Endothelial cell of umbilical vein (primary cell): ENCODE measurements at places on chromosomes 1 and 21. TPM values are rescaled to one million over a fixed set of nuclear protein-coding genes. Genes with fewer than 3 reads are reported as not detected.
A peak's percentile ranks its signal among the peaks of the same experiment; 100 is the strongest.

Gene CHODL
- polyA plus RNA-seq = not detected in 2 replicates

Gene RGL1
- 18.0 and 19.8 TPM in 2 replicates for polyA plus RNA-seq

Gene AKNAD1
- polyA plus RNA-seq = not detected in 2 replicates

Gene GJB5
- not detected in 2 replicates for polyA plus RNA-seq

- no peak for DNase-seq
These were observed at the start of gene LBR for GRCh38 chr1:225427235-225428067. TSS of gene LBR (minus strand) at chr1:225428038. CDS start at chr1:225424075, 3,963 bp downstream.

GRCh38 chr1:220705782-220706181, 15.6 kb downstream of the C1orf115 start:
- no peak for DNase-seq

DNA sequence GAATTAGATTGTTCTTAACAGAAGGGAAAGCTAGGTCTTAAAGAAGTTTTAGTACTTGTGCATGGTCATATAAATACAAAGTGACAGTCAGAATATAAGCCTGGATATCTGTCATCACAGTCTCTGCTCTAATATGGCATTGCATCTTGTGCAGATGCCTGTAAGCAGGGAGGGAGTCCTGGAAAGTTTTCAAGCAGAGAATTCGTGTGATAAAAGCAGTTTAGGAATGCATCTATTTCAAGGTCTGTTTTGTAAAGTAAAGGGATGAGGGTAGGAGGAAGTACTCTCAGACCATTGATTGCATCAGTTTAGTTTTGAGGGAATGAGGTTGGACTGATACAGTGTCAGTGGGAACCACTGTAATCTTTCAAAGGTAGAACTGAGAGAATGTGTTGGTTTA, 30.6 kb downstream of the IARS2 start:
- DNase-seq = no peak

- no peak for DNase-seq
These were observed 39.7 kb upstream of the SDC3 start for GRCh38 chr1:30948278-30948677.

DNA sequence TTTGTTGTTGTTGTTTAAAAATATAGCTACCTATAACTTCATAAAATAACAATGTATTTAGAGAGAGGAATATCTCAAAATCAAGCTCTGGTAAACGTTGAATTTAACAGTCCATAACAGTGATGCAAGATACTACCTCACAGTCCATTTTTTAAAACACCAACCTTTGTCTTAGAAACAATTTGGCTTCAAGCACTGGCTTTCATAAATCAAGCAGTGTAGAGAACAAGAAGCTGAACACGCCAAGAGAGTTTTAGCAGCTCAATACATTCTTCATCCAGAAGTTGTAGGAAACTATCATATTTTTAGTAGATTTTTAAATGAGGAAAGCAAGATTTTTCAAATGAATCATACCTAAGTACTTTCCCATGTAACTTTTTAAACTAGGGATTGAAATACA, 334.3 kb upstream of the ADAMTS5 start:
- no peak for DNase-seq

Gene GRIK3
- polyA plus RNA-seq = not detected in 2 replicates

GRCh38 chr1:68112835-68113243, 62.4 kb upstream of the DIRAS3 start:
- DNase-seq = peak; percentile 82

Gene PAQR7
- polyA plus RNA-seq = 10.8 and 12.1 TPM in 2 replicates

DNA sequence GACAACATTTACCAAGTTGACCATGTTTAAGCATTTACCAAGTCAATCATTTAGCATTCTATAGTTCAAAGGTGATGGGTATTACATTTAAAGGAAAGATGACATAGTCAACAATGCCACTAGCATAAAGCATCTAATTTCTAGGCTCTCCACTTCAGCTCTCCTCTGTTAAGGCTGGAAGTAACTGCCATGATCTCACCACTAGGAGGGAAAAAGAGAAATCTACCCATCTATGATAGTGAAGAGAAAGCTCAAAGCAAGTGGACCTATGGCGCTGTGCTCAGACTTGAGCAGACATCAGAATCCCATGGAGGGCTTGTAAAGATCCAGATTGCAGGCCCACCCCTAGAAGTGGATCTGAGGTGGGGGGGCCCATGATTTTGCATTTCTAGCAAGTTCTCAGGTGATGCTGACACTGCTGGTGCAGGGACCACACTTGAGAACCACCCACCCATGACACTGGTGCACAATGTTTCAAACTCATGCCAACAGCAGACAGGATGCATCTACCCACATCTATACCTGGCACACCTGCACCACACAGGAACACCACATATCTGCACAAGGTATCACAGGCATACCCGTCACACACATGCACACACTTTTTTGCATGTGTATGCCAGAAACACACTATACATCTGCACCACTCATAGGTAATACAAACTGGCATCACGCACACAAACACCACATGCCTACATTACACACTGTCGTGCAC, 392.9 kb upstream of the RUNX1 start:
- DNase-seq = no peak

DNA sequence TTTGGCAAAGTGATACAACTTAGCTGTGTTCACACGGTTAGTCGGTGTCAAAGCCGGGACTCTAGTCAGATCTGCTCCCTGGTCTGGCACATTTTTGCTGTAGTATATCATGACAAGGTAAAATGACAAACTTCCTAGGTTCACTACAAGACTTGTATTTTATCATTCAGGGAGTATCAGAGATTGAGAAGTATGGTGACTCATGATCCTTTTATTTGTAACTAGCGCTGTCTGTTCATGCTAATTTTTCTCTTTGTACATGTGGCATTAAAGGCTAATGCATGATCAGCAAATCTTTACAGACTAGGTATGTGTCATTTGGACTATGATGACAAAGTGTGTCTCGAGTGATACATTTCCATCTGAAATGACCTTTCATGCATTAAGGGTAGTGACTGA, 326.7 kb downstream of the SIPA1L2 start:
- DNase-seq = no peak

Gene NSUN4
- polyA plus RNA-seq = 18.6 and 23.4 TPM in 2 replicates

Gene UHMK1
- 6.8 and 9.2 TPM in 2 replicates for polyA plus RNA-seq

Gene LORICRIN
- not detected in 2 replicates for polyA plus RNA-seq

DNA sequence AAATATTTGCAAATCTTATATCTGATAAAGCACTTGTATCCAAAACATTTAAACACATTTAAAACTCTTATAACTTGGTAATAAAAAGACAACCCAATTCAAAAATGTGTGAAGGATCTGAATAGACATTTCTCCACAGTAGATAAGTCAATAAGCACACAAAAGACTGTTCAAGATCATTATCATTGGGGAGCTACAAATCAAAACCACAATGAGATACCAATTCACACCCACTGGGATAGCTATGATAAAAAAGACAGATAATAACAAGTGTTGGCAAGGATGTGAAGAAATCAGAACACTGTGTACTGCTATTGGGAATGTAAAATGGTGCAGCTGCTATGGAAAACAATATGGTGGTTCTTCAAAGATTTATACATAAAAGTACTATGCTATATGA, 5.1 kb upstream of the LIN9 start:
- no peak for DNase-seq

DNA sequence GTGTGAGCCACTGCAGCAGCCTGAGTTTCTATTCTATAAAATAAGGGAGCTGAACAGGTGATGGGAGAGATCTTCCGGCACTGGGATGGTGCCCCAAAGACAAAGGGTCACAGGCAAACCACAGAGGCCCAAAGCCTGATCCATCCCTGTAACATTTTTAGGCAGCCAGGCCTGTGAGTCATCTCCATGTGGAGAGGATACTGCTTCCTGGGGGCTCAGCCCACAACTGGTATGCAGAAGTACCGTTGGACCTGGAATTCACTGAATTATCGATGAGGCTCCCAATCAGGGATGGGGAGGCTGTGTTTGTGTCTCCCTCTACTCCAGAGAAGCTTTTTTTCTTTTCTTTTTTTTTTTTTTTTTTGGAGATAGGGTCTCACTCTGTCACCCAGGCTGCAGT, 48.8 kb upstream of the WASF2 start:
- no peak for DNase-seq

Gene KRTAP19-1
- polyA plus RNA-seq = not detected in 2 replicates

DNA sequence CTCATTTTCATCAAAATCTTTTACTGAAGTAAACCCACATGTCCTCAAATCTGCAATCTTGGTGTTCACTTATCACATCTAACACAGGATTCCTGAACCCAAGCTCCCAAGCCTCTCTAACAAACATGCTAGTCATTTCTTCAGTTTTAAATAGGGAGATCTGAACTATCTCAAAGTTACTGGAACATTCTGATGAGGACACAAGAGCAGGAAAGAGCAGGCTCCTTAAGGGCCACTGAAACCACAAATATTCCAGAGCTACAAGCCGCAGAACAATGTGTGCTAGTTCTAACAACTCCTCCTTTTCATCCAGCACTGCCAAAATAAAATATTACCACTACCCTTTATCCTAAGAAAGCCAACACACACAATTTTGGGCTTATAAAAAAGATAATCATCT, 38.9 kb downstream of the WARS2 start:
- DNase-seq = no peak

- DNase-seq = no peak
These were observed 33.3 kb downstream of the PIK3CD start for GRCh38 chr1:9684801-9685200.

DNA sequence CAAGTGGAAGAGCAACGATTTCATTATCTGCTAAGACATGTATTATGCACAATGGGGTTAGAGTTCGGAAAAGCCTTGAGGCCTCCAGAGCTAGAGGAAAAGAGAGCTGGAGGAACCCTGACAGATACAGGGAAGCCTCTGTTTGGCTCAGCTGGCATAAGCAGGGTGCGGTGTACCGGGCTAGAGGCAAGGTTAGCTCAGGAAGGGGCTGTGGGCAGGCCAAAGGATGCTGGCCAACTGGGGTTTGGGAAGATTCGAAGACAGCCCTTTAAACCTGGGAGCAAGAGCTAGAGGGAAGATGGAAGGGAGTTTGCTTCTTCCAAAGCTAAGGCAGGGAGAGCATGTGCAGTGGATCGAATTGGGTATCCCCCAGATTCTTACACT, 107.6 kb upstream of the TLR5 start:
- no peak for DNase-seq

GRCh38 chr1:2180297-2181245, 14.0 kb downstream of the FAAP20 start:
- DNase-seq = no peak

GRCh38 chr1:77659879-77660593, 22.4 kb downstream of the ZZZ3 start:
- no peak for DNase-seq

GRCh38 chr1:202274611-202275010, 67.1 kb downstream of the UBE2T start:
- DNase-seq = peak; percentile 48

Gene ISG20L2
- polyA plus RNA-seq = 32.0 and 33.2 TPM in 2 replicates

DNA sequence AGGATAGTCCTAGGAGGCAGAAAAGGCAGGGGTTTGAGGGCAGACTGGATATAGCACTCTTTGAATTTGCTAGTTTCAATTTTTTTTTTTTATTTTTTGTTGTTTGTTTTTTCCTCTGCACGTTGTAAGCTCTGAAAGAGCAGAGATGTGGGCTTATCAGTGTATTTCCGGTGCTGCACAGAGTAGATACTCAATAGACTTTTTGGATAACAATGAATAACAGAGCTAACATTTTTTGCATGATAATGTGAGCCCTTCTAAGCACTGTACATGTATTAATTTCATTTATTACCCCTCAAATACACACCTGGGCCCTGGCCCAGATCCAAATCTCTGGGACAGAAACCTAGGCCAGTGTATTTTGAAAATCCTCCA, 17.1 kb upstream of the PARP1 start:
- no peak for DNase-seq

GRCh38 chr21:39630827-39631226, 18.1 kb downstream of the B3GALT5 start:
- DNase-seq = no peak

Gene SMCP
- not detected in 2 replicates for polyA plus RNA-seq

DNA sequence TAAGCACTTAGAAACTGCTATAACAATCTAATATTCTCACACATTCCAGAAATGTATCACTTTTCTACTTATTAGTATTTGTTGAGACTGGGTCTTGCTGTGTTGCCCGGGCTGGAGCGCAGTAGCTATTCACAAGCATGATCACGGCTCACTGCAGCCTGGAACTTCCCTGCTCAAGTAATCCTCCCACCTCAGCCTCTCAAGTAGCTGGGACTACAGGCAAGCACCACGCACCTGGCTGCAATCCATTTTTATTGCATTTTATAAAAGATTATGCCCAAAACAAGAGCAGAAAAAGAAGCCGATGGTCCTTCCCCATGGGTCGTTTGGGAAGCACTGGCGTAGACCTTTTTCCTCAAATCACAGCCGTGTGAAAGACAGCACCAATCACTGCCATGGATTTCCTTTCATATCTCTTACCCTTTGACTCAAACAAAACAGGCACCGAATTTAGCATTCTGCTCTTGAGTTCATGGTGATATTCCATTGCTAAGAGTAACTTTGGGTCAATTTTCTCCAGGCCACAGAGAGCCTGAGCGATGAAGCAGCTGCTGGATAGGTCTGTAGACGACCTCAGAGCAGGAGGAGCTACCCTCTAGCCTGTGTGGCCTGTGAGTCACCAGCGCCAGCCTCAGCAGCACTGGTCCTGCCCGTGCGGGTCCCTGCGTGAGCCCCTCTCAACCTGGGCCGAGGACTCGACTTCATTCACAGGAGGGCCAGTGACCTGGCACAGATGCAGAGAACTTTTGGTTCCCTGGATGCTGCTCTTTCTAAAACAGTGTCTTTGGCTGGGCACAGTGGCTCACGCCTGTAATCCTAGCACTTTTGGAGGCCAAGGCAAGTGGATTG, 80.8 kb downstream of the PIK3CD start:
- DNase-seq = no peak

DNA sequence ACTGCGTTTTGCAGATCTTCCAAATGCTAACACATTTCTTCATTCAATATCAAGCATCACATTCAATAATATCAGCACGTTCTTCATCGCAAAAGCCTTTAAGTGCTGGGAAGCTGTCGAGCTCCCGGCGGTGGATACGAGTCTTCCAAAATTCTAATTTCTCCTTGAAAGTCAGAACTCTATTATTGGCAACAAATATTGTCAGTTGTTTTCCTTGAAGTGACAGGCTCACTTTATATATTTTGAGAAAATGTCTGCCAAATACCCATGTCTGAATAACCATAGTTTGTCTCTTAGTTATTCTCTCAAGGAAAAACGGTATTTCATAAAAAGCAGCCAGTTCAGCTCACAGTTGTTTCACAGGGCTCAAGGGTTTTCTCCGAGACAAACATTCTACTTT, 226.2 kb upstream of the C1orf174 start:
- DNase-seq = no peak

Gene CFAP141
- polyA plus RNA-seq = not detected in 2 replicates

Gene RHD
- not detected in 2 replicates for polyA plus RNA-seq

Gene HLX
- 6.7 and 7.5 TPM in 2 replicates for polyA plus RNA-seq
